ENCODE measurements at places on chromosomes 6 and 20.

DNA sequence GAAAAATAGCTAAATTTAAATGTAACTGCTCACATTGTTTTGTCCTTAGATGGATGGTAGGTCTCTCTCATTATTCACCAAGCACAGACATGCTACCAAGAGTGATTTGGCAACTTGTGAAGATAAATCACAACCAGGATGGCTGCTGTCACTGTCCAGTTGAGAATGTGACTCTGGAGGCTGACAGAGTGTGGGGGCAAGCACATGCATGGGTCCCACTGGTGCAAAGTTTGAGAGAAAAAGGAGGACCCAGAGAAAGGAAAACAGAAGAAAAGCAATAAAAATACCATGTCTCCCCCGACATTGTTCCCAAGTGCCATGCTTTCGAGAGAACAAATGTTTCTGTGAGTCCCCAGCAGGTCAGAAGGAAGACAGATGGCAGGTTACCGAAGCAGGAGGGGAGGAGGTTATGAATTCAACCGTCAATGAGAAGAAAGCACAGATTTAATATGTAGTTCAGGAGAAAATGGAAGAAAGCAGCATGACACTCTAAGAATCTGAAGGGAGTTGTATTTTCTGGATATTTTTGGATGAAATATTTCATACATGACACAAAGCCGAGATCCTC, 73.0 kb upstream of the TSHZ2 start:
- no peak for DNase-seq

GRCh38 chr20:5056801-5057599, 55.7 kb upstream of the SLC23A2 start:
- DNase-seq: no peak

- no peak for DNase-seq
Observed at GRCh38 chr6:81748994-81749393, 3.5 kb downstream of the TENT5A start.

DNA sequence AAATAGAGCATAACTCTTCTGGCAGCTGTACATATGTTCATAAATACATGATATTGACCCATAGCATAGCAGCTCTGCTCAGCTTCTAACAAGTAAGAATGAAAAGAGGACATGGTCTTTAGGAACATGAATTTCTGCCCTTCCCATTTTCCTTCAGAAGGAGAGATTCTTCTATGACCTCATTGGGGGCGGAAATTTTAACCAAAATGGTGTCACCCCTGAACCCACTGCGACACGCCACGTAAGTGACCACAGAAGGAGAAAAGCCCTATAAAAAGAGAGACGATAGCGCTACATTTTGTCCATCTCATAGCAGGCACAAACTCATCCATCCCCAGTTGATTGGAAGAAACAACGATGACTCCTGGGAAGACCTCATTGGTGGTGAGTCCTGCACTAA, at the start of gene IL17A:
IL17A (plus strand) TSS at position 301 of the 400 bp plus-strand sequence; CDS start at position 358, 57 bp downstream.
- no peak for DNase-seq

Measured in COR-L47 (cell line).